ENCODE measurements at places on chromosomes 12 and 14. TPM values are rescaled to one million over a fixed set of nuclear protein-coding genes. Genes with fewer than 3 reads are reported as not detected.
A peak's percentile ranks its signal among the peaks of the same experiment; 100 is the strongest.

DNA sequence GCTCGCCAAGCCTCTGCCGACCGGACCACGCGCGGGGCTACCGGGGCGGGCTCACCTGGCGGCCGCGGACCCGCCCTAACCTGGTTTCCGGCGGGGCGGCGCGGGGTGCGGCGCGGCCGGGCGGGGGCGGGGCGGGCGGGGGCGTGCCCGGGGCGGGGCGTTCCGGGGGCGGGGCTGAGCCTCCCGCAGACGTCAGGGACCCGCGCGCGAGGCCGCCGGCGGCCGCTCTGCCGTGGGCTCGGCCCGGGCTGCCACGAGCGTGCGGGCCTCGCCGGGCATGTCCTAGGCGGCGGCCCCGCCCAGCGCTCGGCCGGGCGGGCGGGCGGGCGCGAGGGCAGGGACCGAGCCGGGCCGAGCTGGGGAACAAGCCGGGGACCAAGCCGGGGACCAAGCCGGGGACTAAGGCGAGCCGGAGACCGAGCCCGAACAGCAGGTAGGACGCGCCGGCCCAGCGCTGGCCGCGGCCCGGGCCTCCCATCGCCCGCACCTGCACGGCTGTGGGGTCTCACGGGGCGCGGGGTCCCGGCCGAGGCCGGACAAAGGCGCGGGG is at the start of gene CEP170B:
CEP170B (plus strand) TSS at position 188 of the 550 bp plus-strand sequence. CDS start 3,183 bp downstream, outside the sequence.
- DNase-seq: peak; percentile 65

DNA sequence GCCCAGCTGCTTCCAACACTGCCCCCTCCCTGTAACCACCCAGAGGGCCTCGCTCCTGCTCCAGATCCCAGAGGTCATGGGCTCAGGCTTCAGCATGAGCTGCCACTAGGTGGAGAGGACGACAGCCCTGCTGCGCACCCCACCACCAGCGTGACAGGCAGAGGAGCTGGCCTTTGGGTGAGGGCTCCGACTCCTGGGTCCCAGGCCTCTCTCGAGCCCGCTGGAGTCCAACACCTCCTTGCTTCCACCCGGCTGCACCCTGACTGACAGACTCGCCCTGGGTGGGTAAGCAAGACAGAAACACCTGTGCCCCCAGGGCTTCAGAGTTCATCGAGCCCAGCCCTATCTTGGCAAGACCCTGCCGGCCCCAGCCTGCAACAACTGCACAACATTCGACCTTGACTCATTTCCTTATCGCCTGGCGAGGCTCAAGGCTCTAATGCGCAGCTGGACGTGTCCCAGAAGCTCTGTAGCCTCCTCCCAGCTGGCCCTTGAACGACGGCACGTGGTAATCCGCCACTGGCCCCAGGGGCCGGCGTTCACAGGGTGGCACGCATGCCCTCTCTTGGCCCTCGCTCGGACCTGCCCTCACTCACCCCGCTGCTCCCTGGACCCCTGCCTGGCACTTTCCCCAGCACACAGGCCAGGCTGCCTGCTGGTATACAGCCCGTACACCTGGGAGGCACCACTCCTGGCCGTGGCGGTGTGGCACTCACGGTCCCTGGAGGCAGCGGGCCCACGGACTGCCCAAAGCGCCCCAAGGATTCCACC is 28.0 kb downstream of the VPS37B start:
- DNase-seq: peak; percentile 49

DNA sequence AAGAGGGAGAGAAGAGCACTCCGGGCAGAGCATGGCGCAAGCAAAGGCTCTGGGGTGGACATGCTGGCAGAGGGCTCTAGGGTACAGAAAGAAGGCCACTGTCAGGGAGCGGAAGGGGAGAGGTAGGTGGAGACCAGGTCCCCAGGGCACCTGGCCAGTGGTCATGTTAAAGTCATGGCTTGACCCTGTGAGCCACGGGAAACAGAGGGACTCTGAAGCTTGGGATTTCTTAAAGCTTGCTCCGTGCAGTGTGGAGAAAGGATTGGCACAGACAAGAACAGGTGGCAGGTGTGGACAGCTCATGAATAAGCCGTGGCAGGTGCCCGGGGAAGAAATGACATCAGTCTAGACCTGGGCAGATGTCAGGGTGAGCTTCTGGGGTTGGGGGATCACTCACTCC is 413.8 kb downstream of the BCL11B start:
- no peak for DNase-seq

GMPR2 gene
- total RNA-seq: 101 TPM

FGF6 gene
- not detected for total RNA-seq

DNA sequence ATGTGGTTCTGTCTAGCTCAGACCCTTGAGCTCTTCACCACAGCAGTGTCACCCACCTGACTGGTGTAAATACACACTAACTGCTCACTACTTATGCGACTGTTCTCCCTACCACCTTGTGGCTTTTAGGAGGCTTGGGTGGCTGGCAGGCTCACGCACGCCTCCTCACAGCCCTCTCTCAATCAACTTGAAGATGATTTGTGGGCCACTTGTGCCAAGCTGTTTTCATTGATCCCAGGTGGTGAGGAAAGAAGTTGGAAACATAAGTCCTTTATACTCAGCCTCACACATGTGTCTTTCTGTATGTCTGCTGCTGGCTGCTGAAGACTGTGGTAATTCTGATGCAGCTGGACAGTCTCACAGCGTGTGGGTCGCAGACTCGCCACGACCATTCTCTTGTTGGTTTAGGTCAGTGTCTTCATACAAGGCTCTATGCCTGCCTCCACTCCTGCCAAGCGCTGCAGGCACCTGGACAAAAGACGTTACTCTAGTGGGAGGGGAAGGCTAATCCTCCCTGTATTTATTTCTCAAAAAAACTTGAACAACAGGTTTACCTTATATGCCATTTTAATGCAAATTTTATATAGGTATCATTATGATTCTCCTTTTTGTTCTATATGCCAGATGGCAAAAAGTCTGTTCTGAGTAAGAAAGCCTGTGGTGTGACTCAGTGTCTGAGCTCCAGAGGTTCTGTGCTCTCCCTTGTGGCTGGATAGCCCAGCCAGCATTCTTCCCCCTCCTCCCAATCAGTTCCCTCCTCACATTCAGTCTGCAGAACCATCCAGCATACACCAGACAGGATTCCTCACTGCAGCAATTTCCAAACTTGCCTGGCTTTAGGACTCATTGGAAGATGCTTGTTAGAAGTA is 115.6 kb downstream of the DIP2B start:
- DNase-seq: peak; percentile 55

SERPINA10 gene
- not detected for total RNA-seq

GRCh38 chr14:76736514-76736913 is 24.8 kb upstream of the VASH1 start:
- DNase-seq: no peak

ZC2HC1C gene
- total RNA-seq: 0.90 TPM

GRCh38 chr12:116135209-116135930 is 142.1 kb downstream of the MED13L start:
- no peak for DNase-seq

DNA sequence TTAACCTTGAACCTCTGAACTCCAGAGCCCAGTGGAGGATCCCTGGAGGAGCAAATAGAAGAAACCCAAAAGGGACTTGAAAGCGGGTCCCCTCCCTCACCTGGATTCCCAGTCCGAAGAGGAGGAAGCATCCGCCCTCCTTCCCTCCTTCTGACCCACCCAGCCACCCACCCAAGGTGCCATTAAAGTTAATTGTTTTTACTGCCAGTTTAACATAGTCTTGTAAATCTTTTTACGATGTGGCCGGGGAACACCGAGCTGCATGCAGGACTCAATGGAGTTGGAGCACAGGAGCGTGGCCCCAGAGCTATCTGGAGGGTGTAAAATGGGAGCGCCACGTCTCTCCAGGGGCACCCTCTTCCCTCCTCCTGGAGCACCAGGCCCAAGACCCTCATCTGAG is 49.9 kb upstream of the TBX3 start:
- no peak for DNase-seq

- DNase-seq: peak; percentile 70
Measured at GRCh38 chr14:20631023-20631879, 10.2 kb downstream of the OR6S1 start.

- DNase-seq: no peak
Measured at GRCh38 chr14:23936084-23936829, 17.3 kb upstream of the DHRS4 start.

CCDC175 gene
- 0.24 TPM for total RNA-seq

FBXO34 gene
- total RNA-seq: 23.2 TPM

- DNase-seq: no peak
Measured at GRCh38 chr14:67428501-67429031, 16.6 kb upstream of the PLEK2 start.

DNA sequence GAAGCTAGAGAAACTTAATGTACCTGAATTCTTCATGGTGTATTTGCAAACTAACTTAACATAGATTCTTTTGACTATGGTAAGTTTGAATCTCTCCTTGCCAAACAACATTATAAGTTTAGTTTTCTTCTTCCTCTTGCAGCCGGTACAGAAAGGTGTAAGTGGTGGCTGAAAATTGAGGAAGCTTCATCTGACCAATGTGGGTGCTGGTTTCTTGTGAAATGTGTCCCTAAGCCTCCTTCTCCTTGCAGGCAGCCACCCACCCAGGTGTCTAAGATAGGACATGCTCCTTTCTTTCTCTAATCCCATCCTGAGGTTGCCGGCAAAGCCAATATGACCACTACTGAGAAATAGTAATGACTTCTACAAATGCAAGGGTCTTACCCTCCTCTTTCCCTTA is 20.6 kb downstream of the GSG1 start:
- no peak for DNase-seq

DNA sequence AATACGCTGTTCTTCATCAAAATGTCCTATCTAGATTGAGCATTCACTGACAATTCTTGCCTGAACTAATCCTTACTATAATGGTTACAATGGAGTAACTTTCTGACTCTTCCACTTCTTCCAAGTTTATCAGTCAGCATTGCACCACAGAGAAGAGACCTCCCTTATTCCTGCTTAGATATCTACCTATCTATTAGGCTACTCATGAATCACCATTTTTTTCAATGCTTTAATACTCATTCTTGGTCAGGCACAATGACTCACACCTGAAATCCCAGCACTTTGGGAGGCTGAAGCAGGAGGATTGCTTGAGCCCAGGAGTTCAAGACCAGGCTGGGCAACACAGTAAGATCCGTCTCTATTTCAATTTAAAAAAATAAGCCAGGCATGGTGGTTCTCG is 39.3 kb downstream of the RPS6KA5 start:
- DNase-seq: no peak

BCL11B gene
- total RNA-seq: 1.3 TPM

SLC41A2 gene
- total RNA-seq: 1.7 TPM

CACNA2D4 gene
- 8.5 TPM for total RNA-seq

DNA sequence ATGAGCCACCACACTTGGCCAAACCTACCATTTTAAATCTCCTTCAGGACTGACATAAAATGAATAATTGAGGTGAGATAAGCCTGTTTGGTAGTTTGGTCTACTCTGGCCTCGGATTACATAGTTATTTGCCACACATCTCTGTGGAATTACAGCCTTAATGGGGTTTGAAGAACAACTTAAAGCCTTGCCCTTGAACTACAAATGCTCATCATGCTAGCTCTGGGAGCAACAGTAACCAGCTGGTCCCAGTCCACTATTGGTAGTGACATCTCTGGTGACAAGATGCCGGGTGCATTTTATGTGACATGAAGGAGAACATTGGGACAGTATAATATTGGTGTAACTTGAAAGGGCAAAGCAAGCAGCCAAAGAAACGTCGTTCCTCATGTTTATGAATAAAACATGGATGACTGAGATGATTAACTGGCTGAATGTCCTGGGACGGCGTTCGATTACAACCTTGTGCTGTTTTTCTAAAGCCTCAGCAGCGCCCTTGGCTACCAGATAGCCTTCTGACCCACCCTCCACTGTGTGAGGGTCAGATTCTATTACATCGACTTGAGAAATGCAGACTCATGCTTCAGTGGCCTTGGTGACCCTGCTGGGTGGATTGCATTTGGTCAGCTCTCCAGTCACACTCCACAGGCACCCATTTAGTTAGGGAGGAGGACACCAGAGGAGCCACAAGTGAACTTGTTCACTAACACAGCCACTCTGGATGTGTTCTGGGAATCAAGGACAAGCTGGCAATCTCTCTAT is 41.5 kb downstream of the BEST3 start:
- DNase-seq: no peak

GRCh38 chr12:79058342-79058741 is 193.8 kb downstream of the SYT1 start:
- no peak for DNase-seq

DNA sequence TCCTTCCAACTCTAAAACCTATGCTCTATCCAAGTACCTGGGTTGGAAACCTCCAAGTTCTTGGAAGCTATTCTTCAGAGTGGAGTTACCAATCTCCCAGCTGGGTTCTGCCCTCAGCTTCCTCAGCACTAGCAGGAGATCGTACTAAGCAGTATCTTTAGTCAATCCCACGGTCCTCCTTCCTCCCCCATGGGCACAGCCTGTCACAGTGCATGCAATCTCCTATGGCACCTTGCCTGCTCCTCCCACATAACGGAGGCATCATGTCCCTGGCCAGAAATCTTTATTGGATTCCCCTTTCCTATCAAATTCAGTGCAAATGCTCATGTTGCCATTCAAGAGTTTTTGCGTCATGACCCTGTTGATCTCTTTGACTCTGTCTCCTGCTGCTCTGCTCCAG is 5.4 kb upstream of the LPAR5 start:
- no peak for DNase-seq

GRCh38 chr14:101119830-101120571 is 216.5 kb upstream of the RTL1 start:
- peak; percentile 42 for DNase-seq

GRCh38 chr14:94770815-94771157 is 873 bp upstream of the GSC start:
- peak; percentile 62 for DNase-seq

GRCh38 chr12:68264857-68265256 is 11.5 kb upstream of the IL22 start:
- no peak for DNase-seq

- no peak for DNase-seq
Measured at GRCh38 chr14:91390165-91390778, 27.3 kb downstream of the CCDC88C start.

- DNase-seq: no peak
Measured at GRCh38 chr12:104656921-104657320, 200.2 kb downstream of the CHST11 start.

GRCh38 chr12:90499795-90500194 is 455.2 kb downstream of the CCER1 start:
- DNase-seq: no peak
